A549 treated with GW870086 at 1 μM for 4 hours (cell line): ENCODE measurements at places on chromosomes 2 and 18. TPM values are rescaled to one million over a fixed set of nuclear protein-coding genes. Genes with fewer than 3 reads are reported as not detected.

The KCTD1 gene
- 32.4 to 37.9 TPM (median 36.9 TPM) in 5 replicates for total RNA-seq

The FBXO15 gene
- 0.29 to 1.4 TPM (median 0.57 TPM) in 5 replicates for total RNA-seq

The POMC gene
- total RNA-seq: not detected in 5 replicates

The SERPINB13 gene
- total RNA-seq: not detected in 5 replicates

The RAPGEF4 gene
- 0.09 to 0.69 TPM (median 0.28 TPM) in 5 replicates for total RNA-seq

The CKAP2L gene
- 10.5 to 16.2 TPM (median 13.9 TPM) in 5 replicates for total RNA-seq

The PRKAG3 gene
- not detected in 5 replicates for total RNA-seq

The OTX1 gene
- 1.8 to 4.3 TPM (median 3.8 TPM) in 5 replicates for total RNA-seq

The ELOA2 gene
- total RNA-seq: not detected in 5 replicates

The CHRND gene
- total RNA-seq: not detected in 5 replicates

The MAL gene
- not detected in 5 replicates for total RNA-seq

The CSRNP3 gene
- not detected in 5 replicates for total RNA-seq

The DARS1 gene
- 50.5 to 58.2 TPM (median 56.0 TPM) in 5 replicates for total RNA-seq

The MAIP1 gene
- total RNA-seq: 36.8 to 43.3 TPM (median 39.7 TPM) in 5 replicates

The MATN3 gene
- total RNA-seq: 11.4 to 19.0 TPM (median 17.5 TPM) in 5 replicates

The PARD3B gene
- 0.70 to 1.4 TPM (median 0.88 TPM) in 5 replicates for total RNA-seq

The CNTNAP5 gene
- total RNA-seq: not detected in 5 replicates

The LHCGR gene
- total RNA-seq: not detected in 5 replicates

The CXCR1 gene
- total RNA-seq: not detected in 5 replicates

The NFATC1 gene
- total RNA-seq: 4.9 to 6.3 TPM (median 6.2 TPM) in 5 replicates

The ELAC1 gene
- 4.4 to 4.8 TPM (median 4.7 TPM) in 5 replicates for total RNA-seq

The G6PC2 gene
- not detected in 5 replicates for total RNA-seq

The MEIS1 gene
- total RNA-seq: 1.8 to 2.4 TPM (median 2.0 TPM) in 5 replicates

The HOXD9 gene
- total RNA-seq: 0.78 to 1.7 TPM (median 1.2 TPM) in 5 replicates

The GYPC gene
- total RNA-seq: not detected in 5 replicates

The DSG4 gene
- not detected in 5 replicates for total RNA-seq

The RIT2 gene
- total RNA-seq: not detected in 5 replicates

The RBM44 gene
- 0.23 to 0.33 TPM (median 0.24 TPM) in 4 of 5 replicates, not detected in the other for total RNA-seq

The TNS1 gene
- total RNA-seq: 12.4 to 26.9 TPM (median 19.2 TPM) in 5 replicates

The EFEMP1 gene
- 28.4 to 50.0 TPM (median 45.7 TPM) in 5 replicates for total RNA-seq

The SERPINB12 gene
- not detected in 5 replicates for total RNA-seq

The AQP12B gene
- not detected in 5 replicates for total RNA-seq

The ADGRF3 gene
- 0.03 to 0.26 TPM (median 0.10 TPM) in 5 replicates for total RNA-seq

The FHOD3 gene
- 2.6 to 3.9 TPM (median 3.3 TPM) in 5 replicates for total RNA-seq

The STON1 gene
- 0.31 to 0.56 TPM (median 0.38 TPM) in 5 replicates for total RNA-seq

The EGR4 gene
- total RNA-seq: 0.09 to 0.42 TPM (median 0.24 TPM) in 4 of 5 replicates, not detected in the other

The EML6 gene
- total RNA-seq: 1.2 to 2.5 TPM (median 1.8 TPM) in 5 replicates

The FTCDNL1 gene
- total RNA-seq: 2.0 to 3.4 TPM (median 2.7 TPM) in 5 replicates

The NDC80 gene
- total RNA-seq: 9.1 to 14.5 TPM (median 14.1 TPM) in 5 replicates

The GALNT3 gene
- 0.13 TPM in 1 of 5 replicates, not detected in the others for total RNA-seq

The DYNAP gene
- total RNA-seq: not detected in 5 replicates

The CHRNG gene
- not detected in 5 replicates for total RNA-seq
